NT2/D1 (cell line): ENCODE measurements at places on chromosomes 1 and 21.

- no peak for DNase-seq
Observed at GRCh38 chr1:118298397-118298796, 113.4 kb upstream of the SPAG17 start.

DNA sequence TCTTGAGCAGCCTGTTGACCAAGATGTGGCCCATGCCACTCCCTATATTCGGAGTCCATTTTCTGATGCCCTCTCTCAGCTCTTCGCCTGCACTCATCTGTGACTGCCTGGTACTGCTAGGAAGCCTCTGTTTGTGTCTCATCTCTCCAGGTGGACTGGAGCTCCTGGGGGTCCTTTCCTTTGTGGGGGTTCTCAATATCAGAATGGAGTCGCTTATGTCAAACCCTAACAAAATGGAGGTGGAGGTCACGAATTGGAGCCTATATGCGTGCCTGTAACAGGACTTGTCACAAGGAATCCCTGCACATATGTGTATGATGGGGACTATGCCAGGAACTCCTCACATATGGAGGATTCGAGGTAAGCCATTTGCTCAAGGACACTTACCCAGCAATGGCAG lies 46.7 kb upstream of the ATP5PO start:
- no peak for DNase-seq

- no peak for DNase-seq
Observed at GRCh38 chr1:48356901-48357300, 115.1 kb downstream of the SPATA6 start.

GRCh38 chr1:154442006-154442740 lies 37.0 kb downstream of the IL6R start:
- no peak for DNase-seq
